Renal cortical epithelial cell (primary cell): ENCODE measurements at places on chromosomes 16 and 17. TPM values are rescaled to one million over a fixed set of nuclear protein-coding genes. Genes with fewer than 3 reads are reported as not detected.

KCTD2 gene
- total RNA-seq = 13.4 and 29.6 TPM in 2 replicates

PKMYT1 gene
- 0.55 and 4.5 TPM in 2 replicates for total RNA-seq

KRT24 gene
- not detected in 2 replicates for total RNA-seq

RASL10B gene
- under 0.01 and 1.8 TPM in 2 replicates for total RNA-seq

KRT40 gene
- not detected in 2 replicates for total RNA-seq

HSD11B2 gene
- total RNA-seq = 1.7 TPM in 1 of 2 replicates, not detected in the other

PCYT2 gene
- total RNA-seq = 18.6 and 47.2 TPM in 2 replicates

C16orf87 gene
- total RNA-seq = 13.5 and 14.2 TPM in 2 replicates

CSH2 gene
- total RNA-seq = not detected in 2 replicates

KCNJ16 gene
- total RNA-seq = 116 and 345 TPM in 2 replicates

- no peak for DNase-seq
Observed at GRCh38 chr16:78504401-78504851, 405.0 kb downstream of the WWOX start.

GRCh38 chr16:56814537-56815432, 50.2 kb upstream of the SLC12A3 start:
- peak; percentile 86 for DNase-seq

DNA sequence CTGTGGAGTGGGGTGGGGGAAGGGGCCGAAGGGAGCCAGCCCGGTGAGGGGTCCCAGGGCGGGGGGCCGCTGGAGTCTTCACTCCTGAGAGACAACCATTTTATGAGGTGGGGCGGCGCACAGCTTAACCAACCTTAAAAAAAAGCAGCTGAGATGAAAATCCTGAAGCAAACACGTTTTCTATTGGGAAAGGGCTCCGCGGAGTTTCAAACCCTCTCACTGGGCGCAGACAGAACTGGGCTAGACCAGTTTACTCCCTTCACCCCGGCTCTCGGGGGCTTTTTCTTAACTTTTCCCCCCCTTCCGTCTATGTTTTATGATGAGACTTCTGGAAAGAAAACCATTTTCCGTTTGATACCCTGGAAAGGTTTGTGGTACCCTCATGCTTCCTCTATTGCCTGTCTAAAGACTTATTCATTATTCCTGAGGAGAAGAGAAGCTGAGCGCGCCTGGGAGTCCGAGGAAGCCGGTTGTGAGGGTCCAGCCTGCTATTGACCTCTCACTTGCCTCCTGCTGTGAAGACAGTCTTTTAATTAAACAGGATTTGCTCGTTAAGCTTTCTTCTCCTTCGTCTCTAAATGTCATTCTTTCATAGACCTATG, 482 bp upstream of the SSH2 start:
- peak; percentile 31 for DNase-seq

DNA sequence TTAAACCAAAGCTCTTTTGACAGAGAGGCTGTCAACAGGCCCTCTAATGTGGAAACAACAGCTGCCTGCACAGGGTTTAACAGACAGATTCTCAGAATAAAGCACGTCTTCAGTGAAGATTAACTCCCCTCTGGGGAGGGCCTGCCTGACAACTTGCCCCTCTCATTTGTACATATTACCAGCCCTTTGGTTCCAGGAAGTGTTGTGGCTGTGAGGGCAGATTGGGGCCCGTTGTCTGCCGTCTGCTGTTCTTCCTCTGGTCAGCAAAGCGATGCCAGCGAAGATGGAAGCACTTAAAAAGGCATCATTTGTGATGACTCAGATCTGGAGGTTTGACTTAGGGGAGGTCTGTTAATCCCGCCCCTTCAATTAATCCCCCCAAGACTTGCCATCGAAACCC, 177.0 kb upstream of the IRX6 start:
- no peak for DNase-seq

DNA sequence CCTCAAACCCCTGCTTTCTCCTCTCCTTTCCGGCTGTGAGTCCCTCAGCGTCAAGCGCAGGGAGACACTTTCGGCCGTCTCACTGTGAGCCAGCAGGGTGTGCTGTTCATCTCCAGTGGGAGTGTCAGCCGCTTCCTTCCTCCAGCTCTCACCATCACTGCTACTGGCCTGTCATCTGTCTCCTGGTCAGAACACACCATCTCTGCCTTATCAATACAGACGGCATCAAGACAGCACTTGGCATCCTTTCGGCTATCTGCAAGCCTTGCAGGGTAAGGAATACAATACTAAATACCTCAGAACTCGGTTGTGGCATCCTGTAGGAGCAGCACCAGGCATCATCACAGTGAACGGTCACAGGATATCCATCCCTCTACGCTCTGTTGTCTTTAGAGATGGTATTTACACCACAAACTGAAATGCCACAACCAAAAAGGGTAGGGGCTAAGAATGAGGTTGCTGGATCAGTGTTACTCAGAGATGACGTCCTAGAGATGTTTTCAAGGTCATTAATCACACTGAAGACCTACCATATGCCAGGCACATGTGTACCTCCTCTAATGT, 20.7 kb upstream of the CMTM4 start:
- no peak for DNase-seq

DNA sequence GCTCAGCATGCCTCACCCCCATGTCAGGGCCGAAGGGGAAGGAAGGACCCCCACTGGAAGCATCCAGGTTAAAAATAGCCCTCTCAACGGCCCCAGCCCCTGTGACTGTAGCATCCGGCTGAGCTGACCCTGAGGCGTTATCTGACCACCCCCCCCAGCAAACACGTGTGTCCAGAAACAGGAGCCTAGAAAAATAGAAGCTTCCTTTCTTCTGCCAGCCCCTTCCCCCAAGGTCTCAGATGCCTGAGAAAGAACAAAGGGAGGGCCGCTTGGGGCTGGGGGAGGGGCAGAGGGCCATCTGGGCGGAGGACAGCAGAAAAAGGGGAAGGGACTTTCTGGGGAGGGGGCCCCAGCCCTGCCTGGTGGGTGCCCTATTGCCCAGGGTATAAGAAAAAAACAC, 55.8 kb downstream of the ACTG1 start:
- DNase-seq = no peak

- no peak for DNase-seq
Observed at GRCh38 chr17:20127360-20128035, 118.3 kb downstream of the SPECC1 start.

DNA sequence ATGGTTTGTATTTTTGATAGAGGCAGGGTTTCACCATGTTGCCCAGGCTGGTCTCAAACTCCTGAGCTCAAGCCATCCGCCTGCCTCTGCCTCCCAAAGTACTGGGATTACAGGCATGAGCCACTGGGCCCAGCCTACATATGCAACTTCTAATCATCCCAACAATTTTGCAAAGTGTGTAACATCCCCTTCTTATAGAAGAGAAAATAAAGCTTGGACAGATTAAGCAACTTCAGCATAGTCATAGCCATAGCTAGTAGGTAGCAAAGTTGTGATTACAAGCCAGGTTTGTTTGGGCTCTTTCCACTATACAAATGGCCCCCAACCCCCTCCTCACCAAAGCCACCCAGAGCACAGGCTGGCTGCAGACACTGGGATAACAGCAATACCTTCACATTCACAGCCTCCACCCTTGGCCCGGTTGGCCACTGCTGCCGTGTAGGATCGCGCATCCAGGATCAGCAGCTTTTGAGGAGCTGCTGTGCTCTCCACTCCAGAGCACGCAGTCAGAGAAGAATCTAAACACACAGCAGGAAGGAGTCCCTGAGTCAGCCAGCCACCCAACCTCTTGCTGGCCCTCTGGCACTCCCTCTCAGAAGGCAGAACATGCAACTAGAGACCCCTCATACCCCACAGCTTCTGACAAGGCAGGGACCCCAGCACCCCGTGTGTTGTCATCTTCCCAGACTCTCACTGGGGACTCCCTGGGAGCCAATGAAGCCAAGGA, 7.9 kb downstream of the MTMR4 start:
- no peak for DNase-seq

- DNase-seq = no peak
Observed at GRCh38 chr17:40095944-40096791, 4.2 kb downstream of the NR1D1 start.

DNA sequence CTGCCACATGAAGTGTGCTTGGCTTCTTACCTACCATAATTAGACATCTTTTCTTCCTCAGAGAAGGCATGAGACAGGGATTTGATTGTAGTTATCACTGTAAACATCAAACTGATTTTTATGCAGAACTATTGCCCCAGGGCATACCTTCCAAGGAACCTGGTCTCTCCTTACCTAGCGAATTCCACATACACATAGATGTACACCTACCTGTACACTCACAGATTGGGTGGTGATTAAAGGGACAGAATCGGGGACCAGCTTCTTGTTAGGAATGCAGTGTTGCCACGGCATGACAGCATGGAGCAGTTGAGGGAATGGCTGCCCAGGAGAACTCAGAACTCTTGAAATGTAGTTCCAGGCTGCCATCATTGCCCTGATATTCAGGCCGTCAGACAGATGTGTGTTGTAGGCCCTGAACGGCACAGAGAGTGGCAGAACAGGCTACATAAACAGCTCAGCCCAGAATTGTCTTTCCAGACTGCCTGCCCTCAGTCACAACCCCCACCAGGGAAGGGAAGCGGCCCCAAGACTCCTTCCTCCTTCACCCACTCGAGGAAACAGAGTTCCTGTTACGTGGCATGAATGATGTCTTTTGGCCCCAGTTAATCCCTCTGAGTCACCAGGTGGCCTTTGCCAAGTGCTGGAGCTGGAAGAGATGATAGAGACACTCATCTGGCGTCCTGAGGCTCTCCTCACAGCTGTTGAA, 17.8 kb upstream of the NAGLU start:
- peak; percentile 92 for DNase-seq

- DNase-seq = peak; percentile 95
Observed at GRCh38 chr17:45172541-45173286, 11.0 kb downstream of the HEXIM2 start.
